ENCODE measurements at places on chromosomes 7 and 10.

- no peak for DNase-seq
These were observed 259.1 kb upstream of the MINDY3 start for GRCh38 chr10:16119445-16119844.

- DNase-seq: no peak
These were observed 216.7 kb upstream of the ETV1 start for GRCh38 chr7:14206121-14206520.

GRCh38 chr7:10855583-10855982 is 118.1 kb upstream of the PHF14 start:
- no peak for DNase-seq

- DNase-seq: no peak
These were observed 11.5 kb upstream of the MALSU1 start for GRCh38 chr7:23287612-23288011.

DNA sequence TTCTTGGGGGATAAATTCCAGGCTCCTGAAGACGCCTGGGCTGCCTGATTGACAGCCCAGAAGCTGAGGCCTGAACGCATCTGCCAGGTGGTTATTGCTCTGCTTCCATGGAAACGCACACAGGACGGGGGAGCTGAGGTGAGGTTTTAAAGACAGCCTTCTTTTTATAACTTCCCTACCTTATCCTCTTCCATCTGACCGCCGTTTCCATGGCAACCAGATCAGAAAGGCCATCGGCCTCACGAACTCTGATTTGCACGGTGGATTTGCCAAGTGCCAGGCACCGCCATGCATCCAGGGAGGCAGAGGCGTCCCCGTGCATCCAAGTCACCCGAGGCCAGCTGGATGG is 260.9 kb downstream of the ADARB2 start:
- no peak for DNase-seq

GRCh38 chr7:19117870-19118608 is 603 bp upstream of the TWIST1 start:
- peak; percentile 52 for DNase-seq

- DNase-seq: no peak
These were observed 79.0 kb upstream of the SP8 start for GRCh38 chr7:20865684-20866083.

DNA sequence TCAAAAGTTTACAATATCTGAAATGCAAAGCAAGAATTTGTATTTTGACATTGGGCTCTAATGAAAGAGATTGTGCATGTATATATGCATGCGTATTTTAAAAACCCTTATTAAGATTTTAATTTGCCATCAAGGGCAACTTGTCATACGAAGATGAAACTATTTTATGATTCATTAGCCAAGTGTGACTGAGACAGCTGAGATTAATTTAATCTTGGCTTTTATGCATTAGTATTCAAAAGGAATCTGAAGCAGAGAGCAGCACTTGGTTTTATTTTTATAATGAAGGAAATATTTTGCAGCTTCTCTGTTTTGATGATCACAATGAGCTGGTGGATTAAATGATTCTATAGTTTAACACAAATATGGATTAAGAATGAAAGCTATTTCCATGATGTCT is 45.9 kb upstream of the AKR1E2 start:
- DNase-seq: no peak

DNA sequence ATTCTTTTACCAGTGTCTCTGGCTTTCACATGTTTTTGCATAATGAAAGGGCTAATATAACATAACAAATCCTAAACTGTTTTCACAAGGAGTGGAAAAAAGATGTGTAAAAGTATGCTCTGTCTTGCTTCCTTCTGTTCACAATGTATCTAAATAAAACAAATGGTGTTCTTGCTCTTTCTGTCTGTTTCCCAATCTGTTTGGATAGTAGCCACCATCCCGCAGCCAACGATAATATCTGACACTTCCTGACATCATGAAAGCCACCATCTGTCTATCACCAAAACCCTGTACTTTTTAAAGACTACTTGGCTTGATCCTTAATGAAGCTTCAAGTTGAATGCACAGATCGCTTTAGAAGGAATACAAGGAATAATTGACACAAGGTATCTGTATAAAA is 246.2 kb downstream of the ETV1 start:
- peak; percentile 6 for DNase-seq

GRCh38 chr10:110401401-110402076 is 96.2 kb upstream of the DUSP5 start:
- no peak for DNase-seq

DNA sequence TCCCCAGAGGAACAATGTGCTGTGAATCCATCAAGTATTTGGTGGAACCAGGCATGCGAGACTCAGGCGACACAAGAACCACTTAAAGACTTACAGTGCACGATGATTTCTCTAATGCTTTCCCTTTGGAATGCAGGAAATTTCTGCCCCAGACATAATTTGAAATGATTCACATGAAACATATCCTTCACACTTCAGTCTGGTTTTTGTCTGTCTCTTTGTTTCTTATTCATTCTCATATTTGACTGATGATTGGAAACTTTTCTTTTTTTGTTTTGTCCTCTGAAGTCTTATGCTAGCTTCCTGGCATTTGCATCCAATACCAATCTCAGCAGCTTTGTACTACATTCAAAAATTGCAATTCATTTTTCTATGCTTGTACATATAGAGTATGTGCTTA is 502.8 kb downstream of the PHTF2 start:
- DNase-seq: peak; percentile 7

DNA sequence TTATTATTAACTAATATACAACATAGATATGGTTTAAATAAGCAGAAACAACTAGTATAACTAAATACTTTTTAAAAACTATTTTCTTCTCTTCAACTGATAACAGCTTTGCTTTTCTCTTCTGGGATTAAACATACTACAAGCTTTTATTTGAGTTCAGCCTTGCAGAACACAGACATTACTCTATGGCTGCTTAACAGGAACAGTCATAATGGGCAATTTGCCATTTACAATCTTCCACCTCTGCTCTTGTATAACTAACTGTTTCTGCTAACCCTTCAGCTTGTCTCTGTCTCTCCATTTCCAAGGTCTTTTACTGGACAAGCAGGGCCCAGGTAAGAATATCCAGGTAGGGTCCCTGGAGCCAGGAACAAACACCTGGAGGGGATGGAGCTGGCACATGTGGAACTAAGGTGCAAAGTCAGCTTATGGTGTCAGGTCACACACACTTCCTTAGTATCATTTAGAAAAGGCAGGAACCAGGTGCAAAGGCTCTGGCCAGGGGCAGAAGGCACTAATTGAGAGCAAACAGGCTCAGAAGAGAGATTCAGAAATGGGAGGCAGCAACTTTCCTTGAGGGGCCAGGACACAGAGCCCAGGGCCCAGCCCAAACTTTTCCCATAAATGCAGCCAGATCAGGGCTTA is 93.1 kb downstream of the STRA8 start:
- DNase-seq: no peak

GRCh38 chr7:70285854-70286253 is 687.6 kb downstream of the AUTS2 start:
- DNase-seq: no peak

GRCh38 chr7:96188591-96188991 is 133.3 kb downstream of the SLC25A13 start:
- no peak for DNase-seq

DNA sequence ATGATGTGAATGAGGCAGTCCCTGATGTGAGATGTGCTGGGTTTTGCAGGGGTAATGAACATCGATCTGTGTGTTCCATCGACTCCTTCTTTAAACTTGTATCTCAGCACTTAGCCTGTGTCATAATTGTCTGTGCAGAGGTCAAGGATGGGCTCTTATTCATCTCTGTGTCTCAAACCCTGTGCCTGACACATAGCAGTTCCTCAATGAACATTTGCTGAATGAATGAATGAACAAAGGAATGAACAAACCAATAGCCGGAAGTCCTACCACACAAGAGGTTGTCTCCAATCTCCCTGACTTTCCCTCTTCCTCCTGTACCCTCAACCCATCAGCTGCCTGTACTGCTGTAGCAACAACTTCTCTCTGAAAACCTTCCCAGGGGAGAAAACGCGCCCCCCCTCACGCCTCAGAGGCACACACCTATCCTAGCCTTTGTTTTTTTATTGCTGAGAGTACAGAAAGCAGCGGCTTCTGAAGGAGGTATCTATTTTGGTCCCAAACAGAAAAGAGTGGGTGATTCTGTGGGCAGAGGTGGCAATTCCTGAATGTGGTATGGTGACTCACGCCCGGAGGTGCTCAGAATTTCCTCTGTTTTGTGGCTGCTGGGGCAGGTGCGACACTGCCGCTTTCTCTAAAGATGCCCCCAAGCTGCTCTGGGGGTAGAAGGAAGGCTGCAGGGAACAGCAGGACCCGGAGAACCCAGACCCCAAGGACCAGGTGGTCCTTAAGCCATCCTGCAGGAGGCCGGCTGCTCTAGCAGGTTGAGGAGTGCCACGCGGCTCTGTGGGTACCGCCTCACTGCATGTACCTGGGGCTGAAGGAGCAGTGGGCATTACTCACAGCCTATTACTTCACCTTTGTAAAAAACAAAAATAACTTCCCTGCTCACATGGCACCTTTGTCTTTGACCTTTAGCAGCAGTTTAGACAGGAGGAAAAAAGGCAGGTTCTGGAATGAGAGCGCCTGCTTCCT is 9.6 kb downstream of the IL2RA start:
- no peak for DNase-seq

- DNase-seq: no peak
These were observed 1.8 kb downstream of the NEUROD6 start for GRCh38 chr7:31338706-31339105.

- DNase-seq: no peak
These were observed 186.7 kb downstream of the CXCL12 start for GRCh38 chr10:44198096-44198779.

DNA sequence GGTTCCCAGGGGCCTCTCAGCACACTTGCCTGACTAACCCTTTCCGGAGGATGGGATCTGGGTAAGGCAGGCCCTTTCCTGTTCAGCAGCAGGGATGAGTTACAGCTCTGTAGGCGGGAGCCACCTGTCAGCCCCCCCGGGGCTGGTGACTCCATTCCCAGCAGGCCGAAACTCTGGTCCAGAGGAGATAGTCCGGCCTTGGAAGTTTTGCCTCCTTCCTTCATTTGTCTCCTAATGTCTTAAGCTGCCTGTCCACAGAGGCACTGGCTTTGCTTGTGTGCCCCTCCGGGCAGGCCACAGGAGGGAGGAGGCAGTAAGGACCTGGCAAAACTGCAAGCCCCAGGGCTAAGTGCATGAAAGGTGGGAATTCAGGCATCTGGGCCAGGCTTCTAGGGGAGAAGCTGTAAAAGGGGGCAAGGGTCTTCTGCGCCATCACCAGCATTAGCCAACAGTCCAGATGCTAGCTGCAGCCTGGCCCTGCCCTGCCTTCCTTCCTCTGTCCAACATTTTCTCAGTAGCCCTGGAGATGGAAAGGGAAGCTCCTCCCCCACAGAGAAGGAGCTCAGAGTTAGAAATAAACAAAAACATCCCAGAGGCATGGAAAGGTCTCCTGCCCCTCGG is 1.2 kb downstream of the ADIRF start:
- no peak for DNase-seq

GRCh38 chr10:52491246-52491995 is 177.3 kb downstream of the DKK1 start:
- DNase-seq: peak; percentile 31

- no peak for DNase-seq
These were observed 111.1 kb upstream of the TCF7L2 start for GRCh38 chr10:112838784-112839481.

DNA sequence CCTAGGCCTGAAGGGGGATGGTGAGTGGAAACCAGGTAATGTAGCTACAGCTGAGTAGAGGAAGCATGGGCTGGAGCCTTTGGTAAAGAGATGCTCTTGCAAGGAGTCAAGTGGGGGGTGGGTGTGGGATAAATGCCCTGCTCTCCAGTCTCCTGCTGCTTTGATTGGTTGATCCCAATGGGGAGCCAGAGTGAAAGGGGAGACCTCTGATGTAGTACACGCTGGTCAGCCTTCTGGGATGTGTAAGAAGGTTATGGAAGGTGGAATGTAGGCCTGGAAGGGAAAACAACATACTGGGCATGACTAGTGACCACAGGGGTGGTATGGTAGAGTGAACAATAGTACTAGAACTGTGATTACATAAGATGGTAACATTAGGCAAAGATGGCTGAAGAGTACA is 44.3 kb downstream of the TET1 start:
- DNase-seq: no peak

DNA sequence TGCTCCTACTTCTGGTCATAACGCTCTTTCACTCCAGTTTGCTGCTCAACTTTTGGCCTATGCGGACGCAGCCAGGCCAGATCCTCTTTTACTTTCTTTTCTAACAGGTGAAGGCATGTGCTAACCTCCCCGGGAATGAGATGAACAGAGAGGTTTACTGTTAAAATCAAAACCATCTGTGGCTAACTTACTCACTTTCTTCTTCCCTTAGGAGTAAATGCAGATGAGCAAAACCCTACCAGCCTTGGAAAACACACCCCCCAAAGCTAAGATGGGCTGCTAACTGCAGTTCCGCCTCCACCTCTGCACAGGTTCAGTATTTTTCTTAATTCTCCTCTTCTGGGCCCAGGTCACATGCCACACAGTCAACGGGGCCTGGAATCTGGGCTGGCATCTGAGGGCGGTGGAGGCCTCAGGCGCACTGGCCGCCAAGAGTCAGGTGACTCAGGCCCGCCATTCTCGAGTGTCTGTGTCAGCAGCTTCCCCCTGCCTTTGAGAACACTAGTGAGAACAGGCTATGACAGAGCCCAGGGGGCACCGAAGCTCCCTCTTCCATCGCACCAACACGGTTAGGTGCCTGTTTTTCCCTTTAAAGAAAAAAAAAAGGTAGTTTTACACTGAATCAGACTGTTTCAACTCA is 11.1 kb downstream of the FAM53B start:
- DNase-seq: peak; percentile 53

DNA sequence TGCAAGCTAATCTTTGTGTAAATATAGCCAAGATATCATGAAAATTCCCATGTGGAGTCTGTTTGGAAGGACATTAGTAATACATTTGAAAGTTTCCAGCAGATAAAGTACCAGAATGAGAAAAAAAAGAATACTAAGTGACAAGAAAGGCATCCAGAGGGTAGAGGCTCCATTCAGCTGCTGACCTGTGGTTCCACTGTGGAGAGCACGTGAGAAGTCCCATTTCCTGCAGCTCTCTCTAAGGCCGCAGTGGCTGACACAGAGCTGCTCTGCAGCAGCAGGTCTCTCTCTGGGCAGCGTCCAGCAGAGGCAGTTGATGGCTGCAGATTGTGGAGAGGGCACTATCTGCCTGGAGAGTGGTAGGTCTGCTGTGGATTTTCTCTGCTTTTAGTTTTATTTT is 100.1 kb upstream of the TMEM72 start:
- peak; percentile 12 for DNase-seq

DNA sequence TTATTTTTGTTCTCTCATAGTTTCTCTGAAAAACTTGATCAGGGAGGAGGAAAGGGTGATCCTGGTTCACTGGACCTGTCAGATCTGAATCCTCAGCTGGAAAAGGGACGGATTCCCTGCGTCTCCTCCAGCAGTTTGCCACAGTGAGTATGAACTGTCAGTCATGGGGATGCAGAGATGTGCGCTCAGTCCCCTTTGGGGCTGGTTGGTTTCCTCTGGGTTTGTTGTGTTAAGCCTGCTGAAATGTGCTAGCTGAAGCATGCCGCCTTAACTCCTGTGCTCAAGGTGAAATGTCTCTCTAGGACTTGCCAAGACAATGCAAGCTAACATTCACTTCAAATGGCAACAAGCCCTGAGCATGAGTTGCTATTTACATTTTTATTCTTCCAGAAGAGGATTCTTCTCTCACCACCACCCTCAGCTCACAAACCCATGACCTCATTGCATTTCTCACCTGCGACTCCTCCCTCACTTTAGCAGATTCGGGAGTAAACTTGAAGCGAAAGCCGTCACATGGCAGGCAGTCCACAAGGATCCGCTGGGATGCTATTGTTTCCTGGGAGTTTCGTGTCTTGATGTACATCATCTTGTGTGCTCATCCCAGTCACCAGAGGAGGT is 192.9 kb upstream of the FZD8 start:
- no peak for DNase-seq

GRCh38 chr10:71965623-71966022 is 1.4 kb downstream of the CHST3 start:
- DNase-seq: no peak

Measured in HCEC 1CT (cell line).